ENCODE measurements at places on chromosomes 16 and 17.

DNA sequence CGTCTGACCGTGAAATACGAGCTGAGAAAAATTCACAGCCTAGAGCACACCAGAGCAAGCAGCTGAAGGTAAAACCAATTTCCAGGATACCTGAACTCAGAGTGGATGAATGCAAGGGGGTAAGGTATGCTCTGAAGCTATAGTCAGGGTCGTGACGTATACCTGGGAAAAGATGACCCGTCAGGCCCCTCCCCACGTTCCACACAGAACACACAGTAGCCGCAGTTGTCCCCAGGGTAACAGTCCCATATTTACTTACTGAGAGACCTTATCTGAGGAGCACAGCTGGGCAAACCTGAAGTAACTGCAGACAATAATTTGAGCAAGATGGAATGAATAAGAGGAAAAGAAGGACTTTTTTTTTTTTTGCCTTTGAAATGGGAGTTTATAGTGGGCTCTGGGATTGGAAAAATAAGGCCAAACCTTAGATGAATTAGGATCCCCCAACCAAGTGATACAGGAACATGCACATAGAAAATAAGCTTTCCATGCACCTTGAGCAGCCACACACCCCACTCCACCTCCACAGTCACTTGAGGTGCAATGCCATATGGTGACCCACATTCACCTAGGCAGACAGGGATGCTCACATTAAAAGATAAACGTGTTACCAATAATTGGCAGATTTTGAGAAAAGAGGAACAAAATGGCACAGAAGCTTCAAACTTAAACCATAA is 38.0 kb downstream of the ABCA6 start:
- DNase-seq, result no peak

DNA sequence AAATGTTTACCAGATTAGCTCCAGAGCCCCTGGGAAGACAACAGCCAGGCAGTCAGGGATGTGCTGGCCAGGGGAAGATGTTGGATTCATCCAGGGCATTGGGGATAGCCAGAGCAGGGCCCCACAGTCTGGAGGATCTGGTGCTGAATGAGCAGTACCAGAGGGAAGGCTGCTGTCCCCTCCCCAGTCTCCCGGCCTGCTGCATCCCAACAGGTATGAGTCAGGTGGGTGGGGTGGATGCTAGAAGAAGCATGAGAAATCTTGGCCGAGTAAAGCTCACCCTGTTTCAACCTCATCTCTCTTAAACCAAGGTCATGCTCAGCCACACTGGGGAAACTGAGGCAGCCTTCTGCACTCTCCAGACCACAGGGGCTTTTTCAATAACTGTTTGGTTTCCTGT is 71.9 kb upstream of the SEC14L1 start:
- no peak for DNase-seq

DNA sequence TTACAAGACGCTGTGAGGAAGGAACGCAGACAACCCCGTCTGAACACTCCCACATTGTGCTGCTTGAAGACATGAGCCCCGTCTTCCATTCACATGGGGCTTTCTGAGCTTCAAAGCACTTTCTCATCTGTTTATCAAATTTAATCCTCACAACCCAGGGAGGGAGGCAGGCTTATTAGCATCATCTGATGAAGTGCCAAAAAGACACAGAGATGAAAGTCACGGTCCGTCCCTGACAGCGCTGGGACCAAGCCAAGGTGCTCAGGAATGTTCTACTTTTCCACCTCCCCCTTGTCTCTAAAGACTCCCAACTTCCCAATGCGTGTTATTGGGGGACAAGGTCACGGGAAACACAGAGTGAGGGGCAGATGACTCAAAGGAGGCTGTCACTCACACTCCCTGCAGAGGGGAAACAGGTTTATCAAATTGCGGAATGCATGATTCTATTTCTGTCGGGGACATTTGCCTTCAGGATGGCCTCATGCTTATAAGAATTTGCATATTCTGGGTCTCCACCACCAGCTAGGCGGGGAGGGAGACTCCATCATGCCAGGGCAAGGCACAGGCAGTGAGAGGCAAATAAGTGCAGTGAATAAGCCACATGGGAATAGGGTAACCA is 10.7 kb downstream of the XYLT1 start:
- no peak for DNase-seq

DNA sequence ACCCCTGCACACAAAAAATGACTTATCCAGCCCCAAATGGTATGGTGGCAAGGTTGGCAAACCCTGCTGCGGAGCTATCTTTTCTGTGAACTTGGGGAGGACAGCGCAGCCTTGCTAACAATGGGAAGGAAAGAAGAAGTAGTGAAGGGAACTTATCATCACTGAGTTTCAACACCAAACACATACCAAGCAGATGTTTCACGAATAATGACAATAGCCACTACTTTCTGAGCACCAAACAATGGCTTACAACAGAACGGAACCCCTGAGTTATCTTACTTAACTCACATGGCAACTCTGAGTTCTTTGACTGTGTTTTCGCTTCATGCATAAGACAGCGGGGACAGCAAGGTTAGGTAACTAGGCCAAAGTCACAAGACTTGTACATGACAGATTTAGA is 148.9 kb downstream of the XYLT1 start:
- DNase-seq, result no peak

DNA sequence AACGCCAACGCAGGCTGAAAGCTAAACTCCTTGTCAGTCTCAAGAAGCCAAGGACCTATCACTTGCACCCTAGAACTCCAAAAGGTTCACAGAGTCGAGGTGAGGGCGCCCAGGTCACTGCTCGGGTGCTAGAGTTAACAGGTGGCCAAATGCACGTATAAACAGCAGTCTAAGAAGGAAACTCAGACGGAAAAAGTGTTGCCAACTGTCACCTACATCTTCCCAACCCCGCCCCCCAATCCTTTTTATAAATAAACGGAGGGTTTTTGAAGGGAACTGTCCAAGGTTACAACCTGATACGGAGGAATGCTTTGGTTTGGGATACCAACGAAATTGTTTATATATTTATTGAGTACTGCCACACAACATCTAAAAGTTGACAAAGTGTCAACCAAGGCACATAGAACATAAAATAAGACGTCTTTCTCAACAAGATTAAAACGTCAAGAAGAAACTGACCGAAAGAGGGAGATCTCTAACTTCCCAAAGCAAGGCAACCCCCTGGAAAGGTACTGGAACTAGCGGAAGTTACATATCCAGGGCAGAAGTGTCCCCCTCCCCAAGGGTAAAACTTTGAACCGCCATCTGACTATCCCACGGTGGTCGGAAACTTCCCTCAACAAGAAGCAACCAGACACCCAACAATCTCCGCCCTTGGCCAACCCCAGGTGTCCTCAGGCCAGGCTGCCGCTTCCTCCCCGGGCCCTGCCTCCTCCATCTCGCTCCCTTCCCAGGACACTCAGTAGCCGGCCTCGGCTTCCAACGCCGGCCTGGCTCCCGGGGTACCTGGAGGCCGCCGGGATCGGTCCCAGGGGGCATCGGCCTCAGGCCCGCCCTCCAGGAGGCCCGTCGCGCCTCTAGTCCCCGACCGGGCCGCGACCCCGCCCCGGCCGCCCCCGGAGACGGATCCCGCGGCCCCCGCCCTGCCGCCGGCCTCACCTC is 982 bp downstream of the SPAG9 start:
- peak; percentile 31 for DNase-seq

GRCh38 chr17:61245706-61246135 is 153.9 kb upstream of the TBX2 start:
- no peak for DNase-seq

DNA sequence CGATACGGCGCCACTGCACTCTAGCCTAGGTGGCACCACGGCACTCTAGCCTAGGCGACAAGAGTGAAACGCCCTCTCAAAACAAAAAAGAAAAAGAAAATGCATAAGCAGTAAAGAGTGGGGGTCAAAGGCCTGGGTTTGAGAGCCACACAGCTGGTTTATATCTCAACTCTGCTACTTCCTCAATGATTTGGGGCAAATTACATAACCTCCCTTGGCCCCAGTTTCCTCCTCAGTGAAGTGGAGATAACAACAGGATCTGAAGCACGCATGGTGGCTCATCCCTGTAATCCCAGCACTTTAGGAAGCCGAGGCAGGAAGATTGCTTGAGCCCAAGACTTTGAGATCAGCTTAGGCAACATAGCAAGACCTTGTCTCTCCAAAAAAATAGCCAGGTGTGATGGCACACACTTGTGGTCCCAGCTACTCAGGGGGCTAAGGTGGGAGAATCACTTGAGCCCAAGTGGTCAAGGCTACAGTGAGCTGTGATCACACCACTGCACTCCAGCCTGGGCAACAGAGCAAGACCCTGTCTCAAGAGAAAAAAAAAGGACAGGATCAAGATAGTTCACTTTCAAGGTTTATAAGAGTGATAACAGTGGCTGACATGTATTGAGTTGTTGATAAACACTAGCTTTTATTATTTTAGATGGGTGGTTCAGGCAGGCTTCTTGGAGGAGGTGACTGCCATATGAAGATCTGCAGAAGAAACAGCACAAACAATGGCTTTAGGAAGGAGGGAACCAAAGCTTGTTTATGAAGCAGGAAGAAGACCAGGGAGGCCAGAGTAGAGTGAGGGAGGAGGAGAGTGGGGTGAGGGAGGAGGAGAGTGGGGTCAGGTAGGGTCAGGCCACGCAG is 8.5 kb upstream of the COG1 start:
- DNase-seq, result no peak

DNA sequence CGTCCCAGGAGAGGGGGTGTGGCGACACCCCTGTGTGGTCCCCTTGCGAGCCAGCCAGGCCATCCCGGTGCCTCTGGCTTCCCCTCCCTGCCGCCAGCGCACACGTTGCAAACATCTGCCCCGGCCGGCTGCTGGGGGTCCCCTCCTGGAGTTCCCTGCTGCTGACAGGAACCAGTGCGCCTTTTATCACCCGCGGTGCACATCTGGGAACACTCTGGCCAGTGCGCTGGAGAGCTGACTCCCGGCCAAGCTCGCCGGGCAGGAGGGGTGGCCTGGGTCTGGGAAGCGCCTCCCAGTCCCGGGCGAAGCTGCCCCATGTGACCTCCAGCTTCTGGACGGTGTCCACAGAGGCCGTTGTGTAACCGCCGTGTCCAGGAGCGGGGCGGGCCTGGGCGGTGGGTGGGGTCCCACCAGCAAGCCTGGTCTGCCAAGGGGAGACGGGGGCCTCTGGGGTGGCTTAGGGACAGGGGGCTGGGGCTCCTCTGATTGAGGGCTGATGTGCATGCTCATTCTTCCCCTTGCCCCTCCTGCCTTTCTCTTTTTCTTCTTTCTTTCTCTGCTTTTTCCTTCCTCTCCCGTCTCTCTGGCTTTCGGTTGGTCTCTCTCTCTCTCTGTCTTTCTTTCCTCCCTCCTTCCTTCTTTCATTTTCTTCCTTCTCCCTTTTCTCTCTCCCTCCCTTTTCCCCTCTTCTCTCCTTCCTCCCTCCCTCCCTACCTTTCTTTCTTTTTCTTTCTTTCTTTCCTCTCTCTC is 25.2 kb upstream of the CIBAR2 start:
- peak; percentile 68 for DNase-seq

- DNase-seq, result peak; percentile 59
These were observed 844.7 kb upstream of the SOX9 start for GRCh38 chr17:71276079-71276478.

- no peak for DNase-seq
These were observed 8.1 kb downstream of the CTRL start for GRCh38 chr16:67923414-67924116.

DNA sequence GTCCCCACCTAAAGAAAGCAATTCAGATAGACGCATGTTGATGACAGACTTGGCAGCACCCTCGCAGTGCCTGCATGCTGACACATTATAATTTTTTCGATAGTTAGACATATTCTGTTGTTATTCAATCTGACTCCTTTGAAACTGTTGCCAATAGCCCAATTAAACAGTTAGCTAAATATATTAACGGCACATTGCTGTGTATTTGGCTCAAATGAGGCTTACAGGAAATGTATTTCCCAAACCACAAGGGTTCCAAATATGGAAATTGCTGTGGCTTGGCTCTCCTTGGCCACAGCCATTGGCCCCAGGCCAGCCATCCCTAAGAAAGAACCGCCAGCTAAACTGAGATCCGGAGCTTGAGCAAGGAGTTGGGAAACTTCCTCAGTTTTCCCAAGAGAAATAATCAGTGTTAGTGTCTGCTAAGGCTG is 31.1 kb downstream of the C16orf82 start:
- peak; percentile 38 for DNase-seq

GRCh38 chr16:68257906-68258800 is 6.2 kb upstream of the SLC7A6 start:
- peak; percentile 17 for DNase-seq

GRCh38 chr16:87115646-87116045 is 201.5 kb downstream of the C16orf95 start:
- DNase-seq, result no peak

GRCh38 chr17:78490156-78490555 is 87.0 kb downstream of the DNAH17 start:
- no peak for DNase-seq

- no peak for DNase-seq
These were observed 248.3 kb upstream of the CIBAR2 start for GRCh38 chr16:85360323-85361277.

DNA sequence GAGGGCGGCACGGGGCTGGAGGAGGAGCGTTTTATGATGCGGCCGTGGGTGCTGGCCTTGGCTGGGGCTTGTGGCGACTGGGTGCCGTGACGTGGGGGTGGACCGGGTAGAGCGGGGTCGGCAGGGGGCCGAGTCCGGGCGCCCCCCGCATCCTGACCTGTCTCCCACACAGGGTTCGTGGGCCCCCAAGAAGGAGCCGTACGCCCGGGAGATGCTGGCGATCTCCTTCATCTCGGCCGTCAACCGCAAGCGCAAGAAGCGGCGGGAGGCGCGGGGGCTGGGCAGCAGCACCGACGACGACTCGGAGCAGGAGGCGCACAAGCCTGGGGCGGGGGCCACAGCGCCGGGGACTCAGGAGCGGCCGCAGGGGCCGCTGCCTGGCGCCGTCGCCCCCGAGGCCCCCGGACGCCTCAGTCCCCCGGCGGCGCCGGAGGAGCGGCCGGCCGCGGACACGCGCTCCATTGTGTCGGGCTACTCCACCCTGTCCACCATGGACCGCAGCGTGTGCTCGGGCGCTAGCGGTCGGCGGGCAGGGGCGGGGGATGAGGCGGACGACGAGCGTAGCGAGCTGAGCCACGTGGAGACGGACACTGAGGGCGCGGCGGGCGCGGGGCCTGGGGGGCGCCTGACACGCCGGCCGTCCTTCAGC is 81.6 kb downstream of the ARHGAP23 start:
- peak; percentile 18 for DNase-seq

DNA sequence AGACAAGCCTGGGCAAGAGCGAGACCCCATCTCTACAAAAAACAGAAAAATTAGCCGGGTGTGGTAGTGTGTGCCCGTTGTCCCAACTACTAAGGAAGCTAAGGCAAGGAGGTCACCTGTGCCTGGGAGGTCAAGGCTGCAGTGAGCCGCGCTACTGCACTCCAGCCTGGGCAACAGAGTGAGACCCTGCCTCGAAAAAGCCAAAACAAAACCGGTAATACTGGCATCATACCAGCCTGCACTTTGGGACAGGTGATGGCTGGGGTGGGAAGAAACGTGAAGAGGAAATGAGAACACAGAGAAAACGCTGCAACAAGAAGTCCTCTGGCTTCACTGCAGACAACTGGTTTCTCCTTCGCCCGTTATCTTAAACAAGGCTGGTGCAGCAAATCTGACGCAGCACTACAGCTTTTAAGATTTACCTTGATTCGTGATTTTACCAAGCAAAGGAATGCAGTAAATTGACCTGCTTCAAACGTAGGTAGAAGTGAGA is 725 bp upstream of the CASC3 start:
- no peak for DNase-seq

Measured in astrocyte (in vitro differentiated cells and primary cell).